Cardiac muscle cell (in vitro differentiated cells and primary cell): ENCODE measurements at places on chromosomes 2 and 18.

DNA sequence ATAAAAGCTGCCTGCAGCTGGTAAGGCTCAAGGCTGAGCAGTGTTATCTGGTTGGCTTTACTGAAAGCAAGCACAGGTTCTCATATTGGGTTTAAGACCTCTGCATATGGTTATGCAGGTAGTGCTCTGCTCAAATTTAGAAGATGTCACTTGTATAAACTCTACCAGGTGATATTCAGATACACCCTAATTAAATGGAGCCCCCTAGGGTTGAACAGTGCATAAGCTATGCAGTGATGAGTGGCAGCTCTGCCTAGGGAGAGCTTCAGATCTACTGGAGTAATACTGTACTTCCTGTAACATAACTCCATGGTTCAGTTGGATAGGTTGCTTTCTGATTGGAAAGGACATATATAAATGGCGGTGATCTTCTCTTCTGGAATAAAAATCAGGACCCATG lies 222.7 kb downstream of the CYRIA start:
- no peak for DNase-seq

GRCh38 chr2:154132827-154133226 lies 261.1 kb downstream of the GALNT13 start:
- DNase-seq: no peak

DNA sequence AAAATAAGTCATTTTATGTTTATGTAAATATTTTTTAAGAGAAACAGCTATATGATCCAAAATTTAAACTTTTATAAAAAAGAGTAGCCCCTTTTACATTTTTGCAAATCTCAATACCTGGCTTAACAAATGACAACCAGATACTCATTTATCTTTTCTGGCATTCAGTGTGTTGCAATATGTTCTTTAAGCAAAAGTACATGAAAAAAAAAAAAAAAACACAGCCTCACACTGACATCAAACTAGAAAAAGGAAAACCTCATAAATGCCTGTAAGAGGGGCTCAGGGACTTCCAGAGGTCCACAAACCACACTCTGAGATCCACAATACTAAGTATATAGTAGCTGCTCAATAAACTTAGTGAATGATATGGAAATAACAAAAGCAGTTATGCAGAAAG lies 21.9 kb downstream of the PPP4R3B start:
- DNase-seq: peak; percentile 42

DNA sequence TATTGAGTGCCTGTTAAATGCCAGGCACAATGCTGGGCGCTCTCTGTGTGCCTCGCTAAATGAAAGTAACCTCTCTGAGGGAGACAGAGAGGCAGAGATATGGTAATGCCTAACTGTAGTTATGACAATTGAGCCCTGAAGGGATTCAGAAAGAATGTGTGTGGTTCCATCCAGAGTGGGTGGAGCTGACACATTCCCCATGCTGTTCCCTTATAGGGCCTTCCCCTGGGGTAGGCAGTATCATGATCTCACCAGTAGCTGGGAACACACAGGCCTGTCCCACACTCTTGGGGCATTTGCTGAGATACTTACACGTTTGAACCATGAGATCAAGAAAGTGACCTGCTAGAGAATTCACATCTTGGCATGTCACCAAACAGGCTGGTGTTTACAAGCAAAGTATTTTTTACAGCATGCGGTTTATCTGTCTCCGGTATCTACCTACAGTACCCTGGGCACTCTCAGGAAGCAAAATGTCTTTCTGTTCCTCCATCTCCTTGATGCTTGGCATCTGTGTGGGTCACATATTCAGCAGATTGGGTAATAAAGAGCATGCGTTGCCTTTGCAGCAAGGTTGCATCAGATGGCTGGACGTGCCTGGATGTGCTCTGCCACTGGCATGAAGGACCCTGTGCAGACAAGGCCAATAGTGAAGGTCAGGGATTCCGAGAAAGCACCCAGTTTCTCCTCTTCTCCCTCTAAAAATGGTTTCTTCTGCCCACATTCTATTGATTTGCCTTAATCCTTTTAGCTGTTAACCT lies 9.4 kb downstream of the CTIF start:
- no peak for DNase-seq

GRCh38 chr2:196587739-196588138 lies 51.8 kb upstream of the CCDC150 start:
- DNase-seq: no peak

- DNase-seq: no peak
Observed at GRCh38 chr2:182324665-182325064, 102.2 kb downstream of the PDE1A start.

- no peak for DNase-seq
Observed at GRCh38 chr2:173999724-174000123, 34.6 kb upstream of the SP3 start.

GRCh38 chr18:9913151-9913525 lies 678 bp upstream of the VAPA start:
- DNase-seq: no peak

- DNase-seq: no peak
Observed at GRCh38 chr2:236956031-236956618, 129.6 kb upstream of the COPS8 start.

DNA sequence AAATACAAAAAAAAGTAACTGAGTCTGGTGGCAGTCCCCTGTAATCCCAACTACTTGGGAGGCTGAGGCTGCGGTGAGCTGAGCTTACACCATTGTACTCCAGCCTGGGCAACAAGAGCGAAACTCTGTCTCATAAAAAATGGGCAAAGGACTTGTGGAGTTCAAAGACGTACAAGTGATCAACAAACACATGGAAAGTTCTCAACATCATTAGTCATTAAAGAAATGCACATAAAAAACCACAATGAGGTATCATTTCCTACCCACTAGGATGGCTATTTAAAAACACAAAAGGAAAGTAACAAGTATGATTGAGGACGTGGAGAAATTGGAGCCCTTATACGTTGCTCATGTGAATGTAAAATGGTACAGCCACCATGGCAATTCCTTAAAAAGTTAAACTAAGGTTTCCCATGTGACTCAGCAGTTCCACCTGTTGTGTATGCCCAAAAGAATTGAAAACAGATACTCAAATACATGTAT lies 52.3 kb downstream of the RAB10 start:
- peak; percentile 27 for DNase-seq

DNA sequence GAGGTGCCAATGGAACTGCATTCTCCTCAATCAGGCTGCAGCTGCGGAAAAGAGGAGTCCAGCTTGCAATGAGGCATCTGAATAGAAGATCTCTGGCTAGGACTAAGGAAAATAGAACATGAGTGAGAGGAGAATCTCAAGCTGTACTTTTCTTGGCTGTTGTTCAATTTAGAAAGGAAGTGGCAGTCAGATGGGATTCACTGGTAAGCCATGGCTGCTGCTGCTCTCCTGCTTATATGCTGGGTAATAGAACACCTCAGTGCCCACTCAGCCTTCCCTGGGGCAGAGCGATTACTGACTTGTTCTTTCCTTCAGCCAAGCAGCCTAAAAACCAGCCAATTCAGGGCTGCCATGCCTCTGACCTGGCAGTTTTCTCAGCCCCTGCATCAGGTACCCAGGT lies 17.6 kb upstream of the CHST9 start:
- no peak for DNase-seq

DNA sequence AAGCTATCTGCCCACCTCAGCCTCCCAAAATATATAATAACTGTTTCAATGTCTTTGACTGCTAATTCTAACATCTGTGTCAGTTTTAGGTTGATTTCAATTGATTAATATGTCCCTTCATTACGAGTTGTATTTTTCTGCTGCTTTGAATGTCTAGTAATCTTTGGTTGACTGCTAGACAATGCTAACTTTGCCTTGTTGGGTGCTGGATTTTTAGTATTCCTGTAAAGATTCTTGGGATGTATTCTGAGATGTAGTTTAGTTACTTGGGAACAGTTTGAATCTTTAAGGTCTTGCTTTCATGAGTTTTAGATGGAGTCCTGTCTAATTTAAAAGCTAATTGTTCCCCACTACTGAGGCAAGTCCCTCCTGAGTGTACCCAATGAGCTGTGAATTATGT lies 114.4 kb downstream of the TFCP2L1 start:
- DNase-seq: no peak

DNA sequence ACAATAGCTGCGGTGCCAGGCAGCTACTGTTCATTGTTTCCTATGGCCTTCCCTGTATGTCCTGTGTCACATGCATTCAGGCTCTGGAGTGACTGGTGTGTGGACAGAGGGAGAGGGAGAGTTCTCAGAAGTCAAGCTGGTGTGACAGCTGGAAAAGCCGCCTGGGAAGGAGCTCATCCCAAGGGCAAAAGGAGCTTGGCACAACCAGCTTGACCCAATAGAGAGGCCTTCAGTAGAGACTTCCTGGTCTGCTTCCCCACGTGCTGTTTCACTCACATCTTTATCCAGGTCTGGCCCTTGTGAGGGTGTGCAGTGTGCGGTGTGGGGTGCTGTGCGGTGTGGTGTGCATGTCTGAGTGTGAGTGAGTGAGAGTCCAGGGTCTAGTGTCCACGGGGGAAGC lies 11.1 kb upstream of the NT5DC4 start:
- DNase-seq: no peak

DNA sequence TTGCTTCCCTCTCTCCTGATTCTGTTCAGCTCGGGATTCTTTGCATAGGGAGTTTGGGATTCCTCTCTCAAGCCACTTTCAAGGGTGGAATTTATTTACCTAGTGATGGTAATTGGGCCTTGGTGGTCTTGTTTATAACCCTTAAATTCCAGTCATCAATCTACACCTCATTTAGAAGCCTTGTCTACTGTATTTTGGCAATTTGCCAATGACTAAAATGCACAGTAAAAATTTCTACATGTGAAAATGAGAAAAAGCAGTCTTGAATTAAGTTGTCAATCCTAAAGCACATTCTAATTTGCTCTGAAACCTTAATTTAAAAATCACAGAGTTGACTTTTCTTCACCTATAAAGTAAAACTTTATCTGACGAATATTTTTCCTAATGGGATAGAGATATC lies 749.2 kb upstream of the CRIM1 start:
- no peak for DNase-seq

DNA sequence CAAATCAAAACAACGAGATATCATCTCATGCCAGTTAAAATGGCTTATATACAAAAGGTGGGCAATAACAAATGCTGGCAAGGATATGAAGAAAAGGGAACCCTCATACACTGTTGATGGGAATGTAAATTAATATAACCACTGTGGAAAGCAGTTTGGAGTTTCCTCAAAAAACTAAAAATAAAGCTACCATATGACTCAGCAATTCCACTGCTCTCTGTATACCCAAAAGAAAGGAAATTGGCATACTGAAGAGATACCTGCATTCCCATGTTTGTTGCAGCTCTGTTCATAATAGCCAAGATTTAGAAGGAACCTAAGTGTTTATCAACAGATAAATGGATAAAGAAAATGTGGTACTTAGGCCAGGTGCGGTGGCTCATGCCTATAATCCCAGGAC lies 124.8 kb downstream of the MSTN start:
- DNase-seq: no peak

DNA sequence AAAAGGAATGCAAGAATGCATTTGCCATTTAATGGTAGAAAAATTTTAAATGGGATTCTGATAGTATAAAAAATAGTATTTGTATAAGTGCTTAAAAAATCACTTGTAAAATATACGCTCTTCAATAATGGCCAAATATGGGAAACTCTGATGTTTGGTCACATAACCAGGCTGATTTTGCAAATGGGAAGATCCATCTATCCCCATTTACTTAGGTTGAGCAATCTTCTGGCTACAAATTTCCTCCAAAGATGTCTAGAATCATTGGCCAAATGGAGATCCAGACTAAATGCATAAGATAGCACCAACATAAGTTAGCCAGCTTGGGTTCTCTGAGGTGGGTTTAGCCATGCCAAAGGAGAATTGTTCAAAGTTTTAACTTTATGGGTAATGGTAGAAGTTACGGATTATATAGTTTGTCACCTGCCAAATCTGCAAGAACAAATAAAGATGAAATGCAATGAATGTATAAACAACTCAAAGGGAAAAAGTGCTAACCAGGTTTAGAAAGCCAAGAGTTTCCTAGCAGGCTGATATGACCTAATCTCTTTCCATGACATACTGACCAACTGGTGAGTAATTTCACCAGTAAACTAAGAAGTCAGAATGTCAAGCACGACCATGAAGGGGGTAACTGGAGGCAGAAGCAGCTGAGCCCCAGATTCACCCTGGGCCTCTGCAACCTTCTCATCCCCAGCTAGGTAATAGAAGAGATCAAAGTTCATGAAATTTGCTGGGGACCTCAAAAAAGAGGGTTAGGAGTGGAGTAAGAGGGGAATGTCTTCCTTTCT lies 10.0 kb downstream of the RHOB start:
- peak; percentile 32 for DNase-seq

DNA sequence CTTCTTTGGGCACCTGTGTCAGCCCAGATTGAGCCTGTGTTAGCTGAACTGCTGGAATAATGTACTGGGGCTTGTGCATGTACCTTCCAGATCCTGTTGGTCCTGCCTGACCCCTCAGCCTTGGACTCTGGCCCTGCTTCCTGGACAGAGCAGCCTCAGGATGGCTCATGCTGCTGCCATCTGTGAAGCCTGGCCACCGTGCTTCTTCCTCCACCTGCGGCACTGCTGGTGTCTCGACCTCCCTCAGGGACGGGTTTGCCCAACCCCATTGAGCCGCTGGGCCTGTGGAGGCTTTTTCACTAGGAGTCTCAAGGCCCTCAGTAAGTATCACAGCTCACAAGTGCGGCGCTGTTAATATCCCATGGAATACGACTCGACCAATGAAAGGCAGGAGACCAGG lies 342.7 kb downstream of the TGIF1 start:
- no peak for DNase-seq
